ENCODE measurements at places on chromosomes 6 and 20. TPM values are rescaled to one million over a fixed set of nuclear protein-coding genes. Genes with fewer than 3 reads are reported as not detected.
A peak's percentile ranks its signal among the peaks of the same experiment; 100 is the strongest.

GRCh38 chr20:61567204-61567603 is 315.1 kb downstream of the CDH4 start:
- no peak for DNase-seq

GRCh38 chr6:166523782-166524559 is 62.5 kb downstream of the RAMACL start:
- DNase-seq: no peak

DNA sequence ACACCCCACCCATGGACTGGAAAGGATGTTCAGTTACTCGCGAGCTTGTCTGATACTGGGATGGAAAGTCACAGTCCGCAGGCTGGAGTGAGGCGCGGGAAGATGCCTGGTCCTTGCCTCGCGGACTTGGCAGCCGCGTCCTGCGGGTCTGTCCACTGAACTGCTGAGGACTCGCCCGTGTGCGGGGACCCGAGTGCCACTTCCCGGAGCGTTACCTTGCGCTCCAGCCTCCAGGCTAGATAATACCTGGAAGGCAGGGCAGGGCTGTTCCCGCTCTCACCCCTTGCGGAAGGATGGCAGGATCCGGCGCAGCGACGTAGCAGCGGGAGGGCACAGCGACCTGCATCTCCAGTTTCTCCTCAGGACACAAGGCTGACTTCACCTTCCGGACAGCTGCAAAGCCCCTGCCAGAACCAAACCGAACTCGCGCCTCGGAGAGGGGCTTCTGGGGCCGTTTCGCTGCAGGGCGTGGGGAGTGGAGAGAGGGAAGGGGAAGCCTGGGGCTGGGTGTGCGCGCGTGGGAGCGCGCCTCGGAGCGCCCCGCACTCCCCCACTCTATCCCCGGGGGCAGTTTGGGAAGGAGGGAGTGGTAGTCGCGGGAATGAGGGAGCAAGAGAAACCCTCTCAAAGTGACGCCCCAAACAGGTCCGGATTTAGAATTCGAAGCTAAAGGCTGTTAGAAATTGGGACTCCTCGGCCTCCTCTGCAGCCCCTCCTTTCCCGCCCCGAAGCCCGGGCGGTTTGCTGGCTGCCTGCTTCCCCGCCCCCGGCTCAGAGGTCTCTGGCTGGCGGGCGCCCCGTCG is at the start of gene KCNQ5:
Gene KCNQ5 (plus strand): TSS at position 774 of the 803 bp plus-strand sequence.
- DNase-seq: peak; percentile 12

- no peak for DNase-seq
These were observed 48.7 kb upstream of the GATA5 start for GRCh38 chr20:62524505-62524911.

DNA sequence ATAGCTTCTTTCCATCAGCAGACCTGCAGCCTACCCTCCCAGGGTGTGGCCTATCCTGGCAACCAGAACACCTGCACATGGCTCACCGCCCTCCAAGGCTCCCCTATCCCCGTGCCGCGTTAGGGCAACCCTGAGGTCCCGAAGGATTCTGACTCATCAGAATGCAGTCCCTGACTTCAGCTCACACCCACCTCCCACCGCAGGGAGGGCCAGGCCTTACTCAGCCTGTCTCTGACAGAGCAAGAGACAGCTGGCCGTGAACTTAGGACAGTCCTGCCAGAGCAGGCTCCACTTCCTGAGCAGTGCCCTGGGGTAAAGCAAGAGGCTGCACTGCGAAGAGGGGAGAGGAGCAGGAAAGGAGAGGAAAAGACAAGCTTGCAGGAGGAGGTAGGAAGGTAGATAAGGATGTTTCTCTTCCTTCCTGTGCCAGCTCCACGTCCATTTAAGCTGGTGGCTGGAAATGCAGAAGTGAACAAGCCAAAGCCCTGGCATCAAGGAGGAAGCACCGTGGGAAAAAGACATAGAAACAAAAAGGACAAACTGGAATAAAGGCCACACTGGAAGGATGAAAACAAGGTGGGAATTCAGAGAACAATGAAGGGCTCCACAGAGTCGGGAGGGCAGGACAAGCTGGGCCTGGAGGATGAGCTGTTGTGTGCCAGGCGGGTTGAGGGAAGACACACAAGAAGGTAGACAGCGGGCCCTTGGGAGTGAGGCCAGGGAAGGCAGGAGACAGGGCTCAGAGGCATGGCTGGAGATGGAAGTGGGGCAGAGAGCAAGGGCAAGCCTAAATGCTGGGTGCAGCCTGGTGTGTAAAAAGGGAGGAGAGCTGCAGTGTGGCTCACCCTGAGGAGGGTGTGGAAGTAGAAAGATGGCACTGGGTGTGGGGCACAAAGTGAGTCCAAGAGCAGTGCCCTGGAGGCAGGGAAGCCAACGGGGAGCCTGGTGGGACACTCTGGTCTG is 102.7 kb downstream of the SLC23A2 start:
- peak; percentile 67 for DNase-seq

GRCh38 chr6:65633501-65633900 is 73.5 kb downstream of the EYS start:
- DNase-seq: no peak

DNA sequence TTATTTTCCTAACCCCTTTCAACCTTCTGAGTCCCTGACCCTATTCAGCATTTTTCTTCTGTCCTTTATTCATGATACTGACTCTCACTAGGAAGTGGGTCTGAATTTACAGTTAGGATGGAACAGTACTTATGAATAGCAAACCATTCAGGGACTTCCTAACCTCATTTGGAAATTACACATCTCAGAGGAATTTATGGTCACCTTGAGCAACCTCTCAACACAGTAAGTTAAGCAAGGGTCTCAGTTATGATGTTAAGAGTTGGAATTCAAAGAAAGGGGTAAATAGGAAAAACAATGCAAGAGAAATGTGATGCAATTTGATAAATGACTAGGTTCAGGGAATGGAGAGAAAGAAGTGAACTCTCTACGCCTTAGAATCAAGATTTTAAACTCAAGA is 97.3 kb downstream of the GPR6 start:
- DNase-seq: no peak

DNA sequence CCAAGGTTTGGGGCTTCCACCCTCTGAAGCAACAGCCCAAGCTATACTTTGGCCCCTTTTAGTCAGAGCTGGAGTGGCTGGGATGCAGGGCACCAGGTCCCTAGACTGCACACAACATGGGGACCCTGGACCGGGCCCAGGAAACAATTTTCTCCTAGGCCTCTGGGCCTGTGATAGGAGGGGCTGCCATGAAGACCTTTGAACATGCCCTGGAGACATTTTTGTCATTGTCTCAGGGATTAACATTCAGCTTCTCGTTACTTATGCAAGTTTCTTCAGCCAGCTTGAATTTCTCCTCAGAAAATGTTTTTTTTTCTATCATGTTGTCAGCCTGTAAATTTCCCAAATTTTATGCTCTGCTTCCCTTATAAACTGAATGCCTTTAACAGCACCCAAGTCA is 82.3 kb downstream of the LRRC1 start:
- no peak for DNase-seq

GINS1 gene
- 10.3 TPM for total RNA-seq

HLA-DOA gene
- 1.7 TPM for total RNA-seq
